Activated CD4-positive, alpha-beta memory T cell treated with anti-CD3 and anti-CD28 coated beads, Interleukin-2, amount 10 ng/mL, durations not matched to agents 7 days and 5 days (primary cell): ENCODE measurements at places on chromosomes 13 and 19.

- DNase-seq = no peak
These were observed 84.4 kb upstream of the KCTD15 start for GRCh38 chr19:33712268-33712667.

GRCh38 chr13:41025518-41025917 lies 6.4 kb upstream of the ELF1 start:
- DNase-seq = no peak

GRCh38 chr19:18009412-18010066 lies 1.6 kb downstream of the ARRDC2 start:
- DNase-seq = no peak

- DNase-seq = no peak
These were observed 15.2 kb downstream of the ZSCAN5C start for GRCh38 chr19:56217039-56217949.

GRCh38 chr19:40671404-40671803 lies 19.0 kb downstream of the NUMBL start:
- no peak for DNase-seq

GRCh38 chr19:44345959-44346358 lies 10.5 kb downstream of the ZNF112 start:
- DNase-seq = no peak

GRCh38 chr13:100660761-100661160 lies 13.8 kb downstream of the TMTC4 start:
- no peak for DNase-seq

DNA sequence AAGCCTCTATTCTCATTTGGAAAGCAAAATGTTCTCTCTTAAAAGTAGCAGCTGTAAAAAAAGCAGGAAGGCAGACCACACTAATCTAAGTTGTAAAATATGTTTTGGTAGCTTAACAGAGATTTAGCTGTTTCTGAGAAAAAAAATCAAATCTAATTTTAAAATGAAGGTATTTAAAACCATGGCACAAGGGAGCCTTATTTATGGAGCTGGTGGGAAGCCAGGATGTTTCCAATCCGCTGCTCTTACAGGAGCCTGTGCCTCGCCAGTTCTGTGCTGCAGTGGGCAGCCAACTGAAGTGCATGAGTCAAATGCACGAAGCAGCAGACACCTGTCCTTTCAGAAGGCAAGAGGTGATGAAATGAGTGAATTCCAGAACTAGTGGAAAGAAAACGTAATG lies 28.2 kb downstream of the GPC6 start:
- DNase-seq = no peak

GRCh38 chr19:35291259-35291658 lies 702 bp upstream of the MAG start:
- no peak for DNase-seq

GRCh38 chr19:55620410-55621204 lies 3.8 kb downstream of the ZNF784 start:
- no peak for DNase-seq

- DNase-seq = no peak
These were observed 16.8 kb downstream of the ZNF586 start for GRCh38 chr19:57786286-57786685.

- no peak for DNase-seq
These were observed 310.4 kb downstream of the IRS2 start for GRCh38 chr13:109476001-109476400.

GRCh38 chr13:30266756-30267155 lies 40.6 kb downstream of the KATNAL1 start:
- no peak for DNase-seq

GRCh38 chr19:7595466-7596133 lies at the start of gene CAMSAP3:
Gene CAMSAP3 (plus strand): TSS chr19:7595863. CDS start chr19:7596003, 140 bp downstream.
- DNase-seq = peak; percentile 26

GRCh38 chr19:21463449-21464105 lies 41.8 kb upstream of the ZNF429 start:
- DNase-seq = peak; percentile 39

DNA sequence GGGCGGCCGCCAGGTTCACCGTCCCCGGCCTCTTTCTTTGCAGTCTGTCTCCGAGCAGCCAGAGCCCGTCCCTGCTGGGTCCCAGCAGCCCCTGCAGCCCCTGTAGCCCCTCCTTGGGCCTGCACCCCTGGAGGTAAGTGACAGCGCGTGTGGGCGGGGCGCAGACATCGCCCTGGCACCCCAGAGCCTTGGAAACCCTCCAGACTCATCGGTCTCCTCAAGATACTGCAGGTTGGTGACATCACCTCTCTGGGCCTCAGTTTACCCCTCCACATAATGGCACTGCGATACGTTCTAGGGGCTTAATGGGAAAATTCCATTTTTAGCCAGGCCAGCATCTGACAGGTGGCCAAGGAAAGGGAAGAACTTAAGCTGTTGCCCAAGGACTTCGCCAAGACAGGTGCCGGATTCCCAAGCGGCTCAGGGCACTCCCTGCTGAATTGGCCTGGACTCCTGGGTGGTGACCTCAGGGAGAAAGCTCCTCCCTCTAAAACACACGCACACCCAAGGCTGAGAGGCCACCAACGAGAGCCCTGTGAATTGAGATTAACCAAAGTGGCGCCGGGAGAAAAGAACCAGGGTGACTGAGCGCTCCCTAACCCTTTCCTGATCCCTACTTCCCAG lies 13.1 kb downstream of the MAST3 start:
- DNase-seq = no peak

GRCh38 chr19:13959962-13960862 lies 7.9 kb downstream of the DCAF15 start:
- no peak for DNase-seq
